Glutamatergic neuron (in vitro differentiated cells): ENCODE measurements at places on chromosomes 11 and 22.

- DNase-seq, result no peak
Measured at GRCh38 chr11:126736682-126737572, 263.6 kb downstream of the KIRREL3 start.

DNA sequence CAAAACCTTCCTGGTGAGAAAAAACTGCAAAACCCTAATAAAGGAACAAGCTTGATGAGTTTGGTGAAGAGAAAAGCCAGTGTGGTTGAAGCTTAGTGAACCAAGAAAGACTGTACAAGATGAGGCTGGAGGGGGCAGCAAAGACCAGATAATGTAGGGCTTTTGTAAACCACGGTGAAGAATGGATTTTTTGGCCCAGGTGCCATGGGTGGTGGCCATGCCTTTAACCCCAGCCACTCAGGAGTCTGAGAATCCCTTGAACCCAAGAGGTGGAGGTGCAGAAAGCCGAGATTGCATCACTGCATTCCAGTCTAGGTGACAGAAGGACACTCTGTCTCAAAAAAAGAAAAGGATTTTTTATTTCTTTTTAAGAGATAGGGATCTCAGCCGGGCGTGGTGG, 5.0 kb upstream of the ZDHHC5 start:
- DNase-seq, result no peak

- DNase-seq, result no peak
Measured at GRCh38 chr11:61695917-61696316, 15.7 kb downstream of the DAGLA start.

- DNase-seq, result no peak
Measured at GRCh38 chr11:8584082-8584481, 9.9 kb downstream of the STK33 start.

- no peak for DNase-seq
Measured at GRCh38 chr22:28053896-28054818, 135.1 kb upstream of the PITPNB start.

GRCh38 chr11:134037046-134037908, 31.6 kb upstream of the JAM3 start:
- peak; percentile 75 for DNase-seq

DNA sequence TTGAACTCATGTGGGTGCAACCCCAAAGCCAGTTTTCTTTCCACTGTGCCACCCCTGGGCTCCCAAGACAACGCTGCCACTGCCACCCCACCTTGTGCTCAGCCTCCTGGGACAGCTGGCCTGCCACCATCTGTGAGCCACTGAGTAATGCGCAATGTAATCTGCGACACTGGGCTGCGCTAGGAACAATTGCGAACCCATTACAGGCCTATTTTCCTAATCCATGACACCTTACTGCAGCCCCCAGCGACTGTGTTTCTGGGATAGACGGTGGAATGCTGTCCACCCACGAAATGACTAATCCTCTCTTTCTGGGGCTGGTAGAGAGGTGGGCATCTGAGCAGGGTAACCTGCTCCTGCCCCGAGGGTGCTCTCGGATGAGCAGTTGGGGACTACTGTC, 22.2 kb downstream of the FLRT1 start:
- DNase-seq, result no peak

DNA sequence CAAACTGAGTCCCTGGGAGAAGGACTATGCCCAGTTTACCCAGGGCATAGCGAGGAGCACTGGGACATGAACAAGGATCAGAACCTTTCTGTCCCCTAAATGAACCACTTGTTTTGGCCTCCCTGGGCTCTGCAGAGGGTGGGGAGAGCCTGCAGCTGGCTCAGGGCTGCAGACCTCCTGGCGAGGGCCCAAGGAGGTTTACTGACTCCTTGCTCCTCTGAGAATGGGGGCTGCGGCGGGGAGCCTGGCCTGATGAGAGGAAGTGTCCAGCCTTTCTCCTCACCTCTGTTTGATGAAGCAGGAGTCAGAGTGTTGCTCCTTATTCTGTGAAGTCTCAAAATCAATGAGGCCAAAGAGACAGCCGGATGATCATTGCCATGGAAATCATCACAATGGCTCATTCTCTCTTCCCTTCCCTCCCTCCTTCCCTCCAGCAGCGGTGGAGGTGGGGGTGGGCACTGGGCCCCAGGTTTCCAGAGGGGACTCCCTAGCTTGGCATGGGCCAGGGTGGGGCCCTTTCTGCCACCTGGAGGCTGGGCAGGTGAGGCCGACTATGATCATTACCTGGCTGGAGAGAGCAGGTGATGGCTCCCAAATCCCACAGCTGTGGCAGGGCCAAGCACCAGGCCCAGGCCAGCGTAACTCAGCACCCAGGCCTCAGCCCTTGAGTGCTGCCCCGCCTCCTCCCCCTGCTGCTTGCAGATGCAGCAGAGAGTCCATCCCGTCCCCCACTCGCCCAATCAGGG, 169.7 kb downstream of the CEP164 start:
- DNase-seq, result no peak

GRCh38 chr11:34198523-34198922, 93.1 kb downstream of the NAT10 start:
- no peak for DNase-seq

DNA sequence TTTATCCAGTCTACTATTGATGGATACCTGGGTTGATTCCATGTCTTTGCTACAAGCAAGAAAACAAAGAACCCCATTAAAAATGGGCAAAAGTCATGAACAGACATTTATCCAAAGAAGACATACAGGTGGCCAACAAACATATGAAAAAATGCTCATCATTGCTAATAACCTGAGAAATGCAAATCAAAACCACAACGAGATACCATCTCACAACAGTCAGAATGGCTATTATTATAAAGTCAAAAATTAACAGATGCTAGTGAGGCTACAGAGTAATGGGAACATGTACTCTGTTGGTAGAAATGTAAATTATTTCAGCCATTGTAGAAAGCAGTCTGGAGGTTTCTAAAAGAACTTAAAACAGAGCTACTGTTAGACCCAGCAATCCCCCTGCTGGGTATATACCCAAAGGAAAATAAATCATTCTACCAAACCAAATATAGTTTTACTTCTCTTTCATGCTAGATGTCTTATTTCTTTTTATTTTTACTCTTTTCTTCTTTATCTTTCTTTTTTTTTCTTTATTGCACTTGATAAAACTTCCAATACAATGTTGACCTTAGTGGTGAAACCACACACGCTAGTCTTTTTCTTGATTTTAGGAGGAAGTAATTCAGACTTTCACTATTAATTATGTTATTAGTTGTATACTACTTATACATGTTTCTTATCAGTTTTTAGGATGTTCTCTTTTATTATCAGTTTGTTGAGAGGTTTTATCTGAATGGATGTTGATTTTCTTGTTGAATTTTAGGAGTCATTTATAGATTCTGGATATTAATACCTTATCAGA, 14.3 kb downstream of the TRIM22 start:
- DNase-seq, result no peak

GRCh38 chr11:108221911-108222573, 396 bp downstream of the NPAT start:
- DNase-seq, result peak; percentile 24

GRCh38 chr22:23146478-23147205, 1.4 kb downstream of the RAB36 start:
- DNase-seq, result no peak

GRCh38 chr11:119412072-119412471, 10.9 kb downstream of the THY1 start:
- DNase-seq, result no peak

GRCh38 chr22:46580940-46581537, 39.1 kb upstream of the GRAMD4 start:
- no peak for DNase-seq

GRCh38 chr11:128685402-128686020, 8.4 kb upstream of the FLI1 start:
- DNase-seq, result no peak

- DNase-seq, result no peak
Measured at GRCh38 chr11:65501472-65502273, 2.8 kb downstream of the MALAT1 start.

- no peak for DNase-seq
Measured at GRCh38 chr22:43148581-43148980, 2.8 kb upstream of the TSPO start.

- DNase-seq, result no peak
Measured at GRCh38 chr11:58222721-58223120, 6.0 kb downstream of the OR10Q1 start.

GRCh38 chr11:118529584-118530175, 1.3 kb upstream of the TMEM25 start:
- DNase-seq, result no peak

GRCh38 chr22:29914165-29914564, 31.2 kb downstream of the MTMR3 start:
- no peak for DNase-seq

DNA sequence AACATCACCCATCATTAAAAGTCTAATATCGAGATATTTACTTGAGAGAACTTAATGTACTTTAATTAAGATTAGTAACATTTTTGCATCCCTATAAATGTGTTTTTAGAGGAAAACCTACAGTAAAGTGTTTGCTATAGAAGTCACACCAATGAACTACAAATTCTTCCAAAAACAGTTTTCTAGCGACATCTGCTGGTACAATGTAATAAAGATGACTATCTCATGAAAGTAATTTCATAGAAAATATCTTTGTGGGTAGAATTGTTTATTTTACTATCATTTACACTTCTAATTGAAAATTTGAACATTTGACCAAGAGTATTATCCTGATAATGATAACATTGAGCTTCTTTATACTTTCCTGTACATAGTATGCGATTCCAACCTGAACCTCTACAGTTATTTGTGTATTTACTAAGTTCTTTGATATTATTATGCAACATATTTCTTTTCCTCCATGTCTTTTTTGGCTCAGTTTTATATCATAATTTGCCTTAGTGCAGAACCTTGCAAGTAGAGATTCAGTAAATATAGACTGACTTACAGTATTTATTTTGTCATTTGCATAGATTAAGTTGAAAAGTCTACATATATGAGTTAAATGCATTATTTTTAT, 252.7 kb downstream of the TMEM135 start:
- no peak for DNase-seq

DNA sequence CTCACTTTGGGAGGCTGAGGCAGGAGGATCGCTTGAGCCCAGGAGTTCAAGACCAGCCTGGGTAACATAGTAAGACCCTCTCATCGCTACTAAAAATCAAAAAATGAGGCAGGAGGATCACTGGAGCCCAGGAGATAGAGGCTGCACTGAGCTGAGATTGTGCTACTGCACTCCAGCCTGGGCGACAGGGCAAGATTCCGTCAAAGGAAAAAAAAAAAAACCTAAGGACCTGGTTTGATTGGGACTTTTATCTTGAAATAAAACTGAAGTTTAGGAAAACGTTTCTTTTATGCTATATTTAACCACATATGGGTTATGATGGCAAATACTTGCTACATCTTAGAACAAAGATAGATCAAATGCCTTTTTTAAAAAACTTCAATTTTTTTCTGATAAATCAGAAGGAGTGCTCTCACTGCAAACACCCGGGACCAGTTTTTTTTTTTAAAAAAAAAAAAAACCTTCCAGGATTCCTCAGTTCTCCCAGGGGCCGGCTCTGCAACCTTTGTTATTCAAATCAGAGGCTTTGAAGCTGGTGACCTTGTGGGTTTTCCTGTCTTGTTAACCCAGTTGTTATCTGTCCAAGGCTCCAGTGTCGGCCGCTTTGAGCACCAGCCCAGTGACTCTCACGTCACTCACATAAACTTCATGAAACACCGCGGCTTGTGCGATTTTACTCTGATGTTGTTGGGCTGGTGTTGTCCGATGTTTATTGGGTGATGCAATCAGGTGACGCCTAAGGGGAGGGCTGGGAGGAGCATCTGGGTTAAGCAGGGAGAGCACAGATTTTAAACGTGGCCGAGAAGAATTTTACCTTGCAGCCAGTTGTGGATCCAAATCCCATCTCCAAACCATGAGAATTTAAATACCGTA, 24.7 kb upstream of the SLC22A12 start:
- peak; percentile 59 for DNase-seq

- DNase-seq, result no peak
Measured at GRCh38 chr11:35338921-35339320, 80.4 kb downstream of the SLC1A2 start.

DNA sequence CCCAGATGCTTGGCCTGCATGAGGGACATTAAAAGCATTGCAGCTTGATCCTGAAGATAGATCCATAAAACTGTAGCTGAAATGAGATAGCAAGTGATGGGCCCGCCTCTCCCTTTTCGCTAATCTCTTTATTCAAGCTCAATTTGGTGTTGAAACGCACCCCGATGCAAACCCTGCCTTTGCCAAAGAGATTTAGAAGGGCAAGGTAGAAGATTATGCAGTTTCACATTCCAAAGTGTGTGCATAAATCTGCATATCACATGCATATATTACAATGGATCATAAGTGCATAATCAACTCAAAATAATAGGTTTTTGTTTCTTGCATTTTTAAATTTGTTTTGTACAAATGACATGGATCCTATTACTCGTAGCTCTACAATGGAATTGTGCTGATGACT, 80.1 kb upstream of the SHANK2 start:
- DNase-seq, result no peak

DNA sequence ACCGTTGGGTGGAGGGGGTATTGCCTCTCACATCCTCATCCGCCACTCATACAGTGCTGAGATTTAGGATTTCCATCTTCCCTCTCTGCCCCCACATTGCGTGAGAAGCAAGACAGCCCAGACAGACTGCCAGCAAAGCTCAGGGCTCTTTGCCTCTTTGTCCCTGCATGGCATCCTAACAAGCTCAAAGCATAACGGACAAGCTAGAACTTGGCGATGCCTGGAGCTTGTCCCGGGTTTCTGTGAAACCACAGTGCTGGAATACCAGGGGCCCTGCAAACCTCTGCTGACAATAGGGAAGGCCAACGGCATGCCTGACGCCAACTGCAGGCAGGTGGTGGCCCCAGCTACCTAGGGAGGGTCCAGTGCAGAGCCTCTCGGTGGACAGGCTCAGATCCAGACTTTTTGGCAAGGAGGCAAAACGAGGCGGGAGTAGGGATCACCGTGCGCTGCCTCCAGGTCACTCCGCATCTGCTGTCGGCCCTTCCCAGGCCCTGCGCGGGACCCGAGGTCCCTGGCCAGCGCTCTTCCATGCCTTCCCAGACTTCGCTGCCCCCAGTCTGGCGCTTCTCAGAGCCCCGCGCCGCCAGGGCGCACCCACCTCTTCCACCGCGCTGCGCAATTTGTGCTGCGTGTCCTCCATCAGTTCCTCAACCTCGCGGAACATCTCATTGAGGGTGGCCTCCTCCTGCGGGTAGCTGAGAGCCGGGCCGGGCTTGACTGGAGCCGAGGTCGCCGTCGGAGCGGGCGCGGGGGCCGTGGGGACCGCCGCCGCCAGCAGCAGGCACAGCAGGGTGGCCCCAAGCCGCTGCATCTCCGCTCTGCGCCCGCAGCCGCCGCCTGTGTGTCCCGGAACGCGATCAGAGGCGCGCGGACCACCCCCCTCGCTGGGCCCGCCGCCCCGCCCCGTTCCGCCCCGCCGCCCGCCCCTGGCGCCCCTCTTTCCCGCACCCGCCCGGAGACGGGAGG, at the start of gene DKK3:
Gene DKK3 (minus strand): TSS at position 858 of the 969 bp plus-strand sequence. CDS start 44 bp downstream, at position 814.
- peak; percentile 55 for DNase-seq
